Epithelial cell of proximal tubule (primary cell): ENCODE measurements at places on chromosomes 1 and 21.
A peak's percentile ranks its signal among the peaks of the same experiment; 100 is the strongest.

DNA sequence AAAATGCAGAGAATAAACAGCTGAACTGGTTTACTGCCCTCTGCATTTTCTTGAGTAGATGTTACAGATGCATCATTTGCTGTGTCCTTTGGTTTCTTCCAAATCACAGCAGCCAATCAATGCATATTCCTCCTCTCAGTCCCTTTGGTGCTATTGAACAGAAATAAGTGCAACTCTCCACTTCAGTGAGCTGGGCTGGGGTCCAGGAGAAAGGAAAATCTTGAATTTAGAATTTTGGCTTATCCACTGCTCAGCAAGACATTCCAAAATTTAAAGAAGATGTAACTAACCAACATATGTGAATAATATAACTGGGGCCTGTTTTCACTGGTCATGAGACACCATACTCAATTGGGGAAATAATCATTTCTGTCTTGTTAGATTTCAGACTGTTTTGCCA is 39.2 kb downstream of the PRMT6 start:
- DNase-seq, result no peak

DNA sequence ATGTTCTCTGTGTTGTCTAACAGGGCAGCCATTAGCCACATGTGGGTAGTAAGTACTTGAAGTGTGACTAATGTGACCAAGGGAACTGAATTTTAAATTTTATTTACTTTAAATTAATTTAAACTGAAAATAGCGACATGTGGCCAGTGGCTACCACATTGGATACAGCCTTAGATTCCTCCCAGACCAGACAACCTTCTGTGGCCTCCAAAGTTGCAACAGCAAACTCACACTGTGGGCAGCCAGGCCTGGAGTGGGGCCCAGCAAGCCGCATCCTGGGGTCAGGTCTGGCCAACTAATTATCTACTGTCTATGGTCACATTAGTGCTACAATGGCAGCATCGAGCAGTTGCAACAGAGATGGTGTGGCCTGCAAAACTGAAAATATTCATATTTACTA is 11.7 kb downstream of the EIF2D start:
- DNase-seq, result no peak

- no peak for DNase-seq
These were observed 4.3 kb upstream of the DPYD start for GRCh38 chr1:97925151-97925550.

DNA sequence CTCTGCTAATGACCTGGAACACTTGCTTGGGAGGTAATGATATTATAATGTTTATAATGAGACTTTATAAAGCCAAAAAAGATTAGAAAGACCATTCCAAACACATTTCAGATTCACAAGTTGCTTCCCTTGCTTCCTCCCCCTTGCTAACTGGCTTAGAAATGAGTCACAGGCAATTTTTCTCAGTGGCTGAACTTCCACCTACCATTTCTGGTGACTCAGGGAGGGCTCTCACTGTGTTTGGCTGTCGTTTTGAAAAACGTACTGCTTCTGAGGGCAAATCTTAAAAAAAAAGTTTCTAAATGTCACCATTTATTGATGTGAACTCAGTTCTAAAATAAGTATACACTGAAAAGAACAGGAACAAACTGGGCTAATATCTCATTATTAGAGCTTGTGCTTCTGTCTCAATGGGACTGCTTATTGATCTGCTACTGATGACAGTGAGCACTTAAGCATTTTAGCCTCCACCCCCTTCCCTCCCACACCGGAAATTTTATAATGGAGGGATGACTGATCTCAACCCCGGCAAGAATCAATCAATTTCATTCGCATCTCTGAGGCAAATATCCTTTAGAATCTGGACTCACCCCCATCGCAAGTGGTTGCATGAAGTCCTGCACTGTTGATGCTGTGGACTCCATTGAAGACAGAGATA is 278.3 kb downstream of the KCTD3 start:
- peak; percentile 23 for DNase-seq

GRCh38 chr1:153774780-153775457 is at the start of gene SLC27A3:
TSS of gene SLC27A3 (plus strand) at chr1:153775407. CDS start at chr1:153775498, 91 bp downstream.
- DNase-seq, result no peak
